Memory B cell (primary cell): ENCODE measurements at places on chromosomes 2 and 18.
A peak's percentile ranks its signal among the peaks of the same experiment; 100 is the strongest.

- DNase-seq: no peak
Measured at GRCh38 chr2:181374781-181375675, 82.2 kb upstream of the ITGA4 start.

GRCh38 chr2:63163161-63163820, 112.7 kb downstream of the OTX1 start:
- no peak for DNase-seq

- no peak for DNase-seq
Measured at GRCh38 chr18:23575309-23575651, 11.0 kb downstream of the NPC1 start.

DNA sequence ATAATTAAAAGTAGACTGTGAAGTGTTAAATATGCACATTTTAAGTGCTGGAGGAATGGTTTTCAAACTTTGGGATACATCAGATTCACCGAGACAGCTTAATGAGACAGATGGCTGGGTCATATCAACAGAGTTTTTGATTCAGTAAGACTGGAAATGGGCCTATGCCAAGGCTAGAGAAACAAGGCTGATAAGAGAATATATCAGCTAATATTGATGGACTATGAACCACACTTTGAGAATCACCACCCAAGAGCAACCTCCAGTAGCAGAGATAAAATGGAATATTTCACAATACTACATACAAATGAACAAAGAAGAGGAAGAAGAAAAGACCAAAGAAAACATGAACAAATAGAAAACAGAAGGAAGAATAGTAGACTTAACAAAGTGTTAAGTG, 450.2 kb upstream of the KLHL29 start:
- no peak for DNase-seq

DNA sequence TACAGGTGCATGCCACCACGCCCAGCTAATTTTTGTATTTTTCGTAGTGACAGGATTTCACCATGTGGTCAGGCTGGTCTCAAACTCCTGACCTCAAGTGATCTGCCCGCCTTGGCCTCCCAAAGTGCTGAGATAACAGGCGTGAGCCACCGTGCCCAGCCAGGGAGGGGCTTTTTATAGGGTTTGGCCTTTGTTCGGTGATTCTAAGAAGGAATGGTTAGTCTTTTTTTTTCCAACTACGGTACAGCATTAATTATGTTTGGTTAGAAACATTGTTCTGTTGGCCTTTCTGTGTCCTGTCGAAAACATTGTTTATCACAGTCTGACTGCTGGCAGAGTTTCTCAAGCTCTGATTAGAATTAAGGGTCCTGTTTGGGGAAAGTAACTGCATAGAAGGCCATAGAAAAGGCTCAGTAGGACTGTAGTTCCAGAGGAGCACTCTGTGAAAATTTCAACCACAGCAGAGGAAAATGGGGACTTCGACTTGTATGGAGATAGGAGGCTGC, 19.3 kb upstream of the SMCHD1 start:
- no peak for DNase-seq

DNA sequence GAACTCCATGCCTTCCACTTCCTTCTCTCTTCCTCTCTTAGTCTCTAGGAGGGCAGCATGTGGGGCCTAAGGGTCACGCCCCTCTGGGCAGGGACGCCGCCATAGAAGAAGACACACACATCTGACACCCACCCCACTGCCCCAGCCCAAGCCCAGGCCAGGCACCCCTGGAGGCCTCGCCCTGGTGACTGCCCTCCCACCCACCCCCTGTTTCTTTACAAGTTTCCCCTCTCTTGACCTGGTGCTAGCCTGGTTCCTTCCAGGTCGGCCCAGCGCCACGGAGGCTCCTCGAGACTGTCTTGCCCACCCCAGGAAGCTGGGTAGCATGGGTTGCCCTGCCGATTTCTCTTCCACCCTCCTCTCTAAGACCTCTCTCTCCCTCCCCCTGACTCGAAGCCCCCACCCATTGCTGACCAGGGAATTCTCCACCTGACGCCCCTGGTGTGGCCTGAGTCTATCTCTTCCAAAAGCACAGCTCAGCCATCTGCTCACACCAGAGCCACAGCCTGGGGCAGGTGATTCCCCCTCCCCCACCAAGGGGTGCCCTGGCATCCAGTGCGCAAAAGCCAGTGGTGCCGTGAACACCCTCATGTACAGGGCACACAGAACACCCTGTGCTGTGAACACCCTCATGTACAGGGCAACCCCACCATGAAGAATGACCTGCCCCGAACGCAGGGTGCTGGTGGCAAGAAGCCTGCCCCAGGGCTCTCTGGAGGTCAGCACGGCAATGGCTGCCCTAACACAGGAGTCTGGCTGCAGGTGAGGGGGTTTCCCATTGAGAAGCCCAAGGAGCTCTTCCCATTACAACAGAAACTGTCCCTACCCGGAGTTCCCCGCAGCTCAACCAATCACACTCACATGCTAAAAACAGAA, 13.5 kb upstream of the SALL3 start:
- no peak for DNase-seq

- DNase-seq: no peak
Measured at GRCh38 chr2:39135690-39136259, 14.9 kb upstream of the SOS1 start.

- DNase-seq: no peak
Measured at GRCh38 chr2:15553519-15553918, 7.6 kb downstream of the NBAS start.

- DNase-seq: no peak
Measured at GRCh38 chr2:205865905-205866441, 183.7 kb downstream of the NRP2 start.

- DNase-seq: no peak
Measured at GRCh38 chr2:112658301-112658700, 12.6 kb downstream of the SLC20A1 start.

DNA sequence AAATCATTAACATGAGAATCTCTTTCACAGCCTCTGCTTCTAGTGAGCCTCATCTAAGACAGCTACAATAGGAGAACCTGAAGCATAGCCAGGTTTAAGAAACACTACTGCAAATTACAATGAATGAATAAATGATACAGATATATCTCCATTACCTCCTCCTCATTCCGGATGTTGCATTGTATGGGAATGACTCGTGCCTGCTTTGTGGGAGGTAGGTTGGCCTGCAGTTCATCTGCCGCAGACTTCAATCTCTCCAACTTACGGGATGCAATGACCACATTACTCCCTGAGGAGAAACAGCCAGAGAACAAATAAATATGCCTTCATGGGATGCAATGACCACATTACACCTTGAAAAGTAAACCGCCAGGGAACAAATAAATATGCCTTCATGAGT, 15.4 kb downstream of the PECR start:
- no peak for DNase-seq

GRCh38 chr2:174333372-174334277, 1.1 kb upstream of the SP9 start:
- peak; percentile 3 for DNase-seq

- DNase-seq: no peak
Measured at GRCh38 chr18:49722477-49722876, 90.9 kb downstream of the ACAA2 start.

DNA sequence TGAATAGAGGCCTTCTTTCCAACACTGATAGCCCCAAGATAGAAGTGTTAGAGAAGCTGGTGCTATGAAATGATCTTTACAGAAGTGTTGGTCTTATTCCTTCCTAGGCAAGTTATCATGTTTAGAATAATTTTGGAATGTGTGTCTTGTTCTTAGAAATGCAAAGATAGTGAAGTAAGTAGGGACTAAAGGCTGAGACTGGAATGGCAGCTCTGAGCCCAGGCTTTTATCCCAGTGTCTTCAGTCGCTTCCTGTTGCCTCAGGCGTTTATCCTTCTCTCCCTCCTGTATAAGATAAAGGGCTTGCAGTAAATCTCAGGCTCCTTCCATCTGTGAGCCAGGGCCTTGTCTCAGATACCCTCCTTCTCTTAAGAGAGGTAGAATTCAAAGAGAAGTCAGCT, 218.1 kb downstream of the TPGS2 start:
- DNase-seq: no peak
